Stimulated activated CD8-positive, alpha-beta memory T cell treated with anti-CD3 and anti-CD28 coated beads, Interleukin-2, amount 100 ng/mL, for 48 hours (primary cell): ENCODE measurements at places on chromosomes 1 and 21.

DNA sequence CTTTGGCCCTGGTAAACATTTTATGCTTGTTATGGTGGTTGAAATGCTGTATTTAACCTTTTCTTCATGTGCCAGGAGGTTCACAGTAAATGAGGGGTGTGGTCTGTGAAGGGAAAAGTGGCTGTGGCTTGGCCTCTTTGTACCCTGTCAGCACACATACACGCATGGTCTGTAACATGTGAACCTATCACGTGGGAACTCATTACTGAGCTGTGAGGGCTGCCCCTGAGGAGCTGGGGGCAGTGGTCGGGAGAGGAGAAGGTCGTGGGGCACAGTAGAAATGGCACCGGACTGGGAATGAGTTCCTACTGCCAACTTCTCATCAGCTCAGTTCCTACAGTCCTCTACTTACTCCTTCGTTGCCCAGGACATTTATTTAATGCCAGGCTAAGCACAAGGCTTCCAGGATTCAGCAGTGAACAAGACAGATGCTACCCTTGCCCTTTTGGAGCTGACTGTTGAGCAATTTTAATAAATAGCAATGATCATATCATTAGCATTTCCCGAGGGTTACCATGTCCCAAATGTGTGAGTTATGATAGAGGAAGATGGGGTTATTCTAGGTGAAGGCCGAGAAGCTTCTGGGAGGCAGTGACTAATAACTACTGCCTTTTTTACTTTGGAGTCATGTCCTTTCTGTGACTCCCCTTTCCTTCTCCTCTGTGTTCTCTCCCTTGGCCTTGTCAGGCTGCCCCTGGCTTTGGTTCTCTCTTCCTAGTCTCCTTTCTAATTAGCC lies 38.8 kb downstream of the DDR2 start:
- no peak for DNase-seq

- no peak for DNase-seq
Observed at GRCh38 chr1:70805641-70806040, 242.0 kb downstream of the PTGER3 start.

- DNase-seq = no peak
Observed at GRCh38 chr1:25643929-25644328, 27.3 kb downstream of the MAN1C1 start.

- no peak for DNase-seq
Observed at GRCh38 chr1:219210067-219210466, 36.4 kb downstream of the LYPLAL1 start.

- no peak for DNase-seq
Observed at GRCh38 chr1:235865565-235866204, 1.0 kb downstream of the LYST start.

- no peak for DNase-seq
Observed at GRCh38 chr21:31921079-31921478, 48.3 kb downstream of the HUNK start.

GRCh38 chr1:15153184-15153841 lies at the start of gene TMEM51:
TMEM51 (plus strand) TSS chr1:15153747; CDS start chr1:15215088, 61,341 bp downstream.
- DNase-seq = no peak

- no peak for DNase-seq
Observed at GRCh38 chr1:210125143-210125542, 107.5 kb upstream of the SERTAD4 start.

- no peak for DNase-seq
Observed at GRCh38 chr1:75132812-75133619, 1.2 kb upstream of the LHX8 start.

DNA sequence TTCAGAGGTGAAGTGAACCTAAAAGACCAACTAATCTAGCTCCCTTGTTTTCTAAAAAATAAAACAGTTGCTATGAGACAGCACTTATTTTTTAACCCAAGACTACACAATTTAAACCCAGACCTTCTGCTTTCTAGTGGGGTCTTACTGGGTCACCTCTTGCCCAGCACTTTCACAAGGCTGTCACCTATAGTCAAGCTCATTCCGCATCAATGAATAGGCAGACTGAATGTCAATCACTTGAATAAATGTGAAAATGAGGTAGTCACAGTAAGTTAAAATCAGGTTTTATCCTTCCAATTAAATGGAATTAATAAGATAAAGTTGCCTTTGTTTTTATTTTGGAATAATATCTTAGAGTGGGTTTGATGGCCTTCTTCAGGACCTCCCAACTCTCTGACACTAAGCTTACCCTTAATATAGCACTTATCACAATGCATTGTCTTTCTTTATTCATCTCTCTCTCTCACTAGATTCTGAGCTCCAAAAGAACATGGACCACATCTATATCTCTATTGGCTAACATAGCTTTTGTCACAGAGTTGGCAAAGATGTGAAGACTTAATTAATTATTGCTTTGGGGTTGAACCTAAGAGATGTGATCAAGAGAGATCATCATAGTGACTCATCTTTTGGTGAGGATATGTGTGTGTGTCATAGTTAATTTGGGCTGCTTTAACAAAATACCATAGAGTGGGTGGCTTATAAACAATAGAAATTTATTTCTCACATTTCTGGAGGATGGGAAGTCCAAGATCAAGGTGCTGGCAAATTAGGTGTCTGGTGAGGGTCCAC lies 248.7 kb upstream of the DAB1 start:
- no peak for DNase-seq

DNA sequence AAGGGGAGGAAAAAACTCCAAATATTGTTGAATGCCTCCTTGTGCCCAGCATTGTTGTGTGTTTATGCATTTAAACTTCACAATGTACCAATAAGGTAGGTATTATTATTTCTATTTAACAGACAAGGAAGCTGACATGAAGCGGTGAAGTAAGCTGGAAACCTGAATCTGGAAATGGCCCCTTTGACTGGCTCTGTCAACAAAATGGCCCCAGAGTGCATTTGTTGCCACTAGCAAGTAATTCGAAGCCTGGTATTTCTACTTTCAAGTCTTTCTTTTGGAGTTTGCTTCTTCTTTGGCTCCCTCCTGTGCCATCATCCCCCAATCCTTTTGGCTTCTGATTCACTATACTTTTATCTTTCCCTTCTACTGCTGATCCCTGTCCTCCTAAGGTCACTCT lies 23.1 kb downstream of the CRYZL1 start:
- no peak for DNase-seq

DNA sequence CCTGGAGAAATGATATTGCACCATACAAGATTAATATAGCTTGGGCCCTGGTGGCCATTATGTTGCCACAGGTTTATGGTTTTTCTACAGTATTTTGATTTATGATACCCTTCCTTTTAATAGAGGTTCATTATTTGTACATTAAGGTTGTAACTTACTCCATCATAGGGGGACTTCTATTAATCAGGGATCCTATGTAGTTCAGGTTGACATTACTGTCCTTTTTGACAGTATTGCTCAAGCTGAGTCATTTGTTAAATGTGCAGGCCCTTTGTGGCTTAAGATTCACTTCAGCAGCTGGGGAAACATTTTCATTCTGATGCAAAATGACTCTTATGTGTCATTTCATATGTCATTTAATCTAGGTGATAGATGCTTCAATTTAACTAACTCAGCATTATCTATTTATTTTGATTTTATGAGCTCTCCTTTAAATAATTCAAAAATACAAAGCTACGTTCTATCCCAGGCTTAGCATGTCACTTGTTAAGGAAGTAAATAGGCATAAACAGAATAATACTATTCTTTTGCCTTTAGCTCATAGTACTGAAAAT lies 686.9 kb upstream of the NCAM2 start:
- DNase-seq = no peak

- no peak for DNase-seq
Observed at GRCh38 chr1:14117700-14118099, 417.7 kb downstream of the PRDM2 start.

- no peak for DNase-seq
Observed at GRCh38 chr1:21951226-21951870, 14.2 kb upstream of the HSPG2 start.

GRCh38 chr1:56295949-56296929 lies 283.1 kb downstream of the PLPP3 start:
- no peak for DNase-seq

GRCh38 chr1:166740668-166741276 lies 98.5 kb upstream of the POGK start:
- DNase-seq = no peak

- no peak for DNase-seq
Observed at GRCh38 chr1:98733782-98734112, 72.2 kb downstream of the SNX7 start.

- no peak for DNase-seq
Observed at GRCh38 chr1:114559356-114559755, 22.1 kb downstream of the BCAS2 start.

GRCh38 chr1:151475175-151475574 lies 15.9 kb upstream of the POGZ start:
- DNase-seq = no peak

GRCh38 chr1:156590326-156591180 lies 1.0 kb upstream of the NAXE start:
- DNase-seq = no peak
